ENCODE measurements at places on chromosomes 1 and 21. TPM values are rescaled to one million over a fixed set of nuclear protein-coding genes. Genes with fewer than 3 reads are reported as not detected.

DNA sequence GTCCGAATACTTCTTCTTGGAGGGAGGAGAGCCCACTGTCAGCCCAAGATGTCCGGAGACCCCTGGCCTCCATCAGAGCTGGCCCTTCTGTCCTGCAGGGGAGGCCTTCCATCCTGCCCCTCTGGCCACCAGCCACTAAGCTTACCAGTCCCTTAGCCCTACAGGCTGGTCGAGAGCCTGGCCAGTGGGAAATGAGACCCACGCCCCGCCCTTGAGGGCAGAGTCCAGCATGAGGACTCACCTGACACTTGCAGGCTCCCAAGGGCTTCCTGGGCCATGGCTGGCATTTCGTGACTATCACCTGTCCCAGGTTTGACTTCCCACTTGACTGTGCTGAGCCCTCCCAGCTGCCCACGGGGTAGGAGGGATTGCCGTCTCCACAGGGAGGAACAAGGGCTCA, 361.8 kb upstream of the VAMP3 start:
- DNase-seq = peak; percentile 6

DNA sequence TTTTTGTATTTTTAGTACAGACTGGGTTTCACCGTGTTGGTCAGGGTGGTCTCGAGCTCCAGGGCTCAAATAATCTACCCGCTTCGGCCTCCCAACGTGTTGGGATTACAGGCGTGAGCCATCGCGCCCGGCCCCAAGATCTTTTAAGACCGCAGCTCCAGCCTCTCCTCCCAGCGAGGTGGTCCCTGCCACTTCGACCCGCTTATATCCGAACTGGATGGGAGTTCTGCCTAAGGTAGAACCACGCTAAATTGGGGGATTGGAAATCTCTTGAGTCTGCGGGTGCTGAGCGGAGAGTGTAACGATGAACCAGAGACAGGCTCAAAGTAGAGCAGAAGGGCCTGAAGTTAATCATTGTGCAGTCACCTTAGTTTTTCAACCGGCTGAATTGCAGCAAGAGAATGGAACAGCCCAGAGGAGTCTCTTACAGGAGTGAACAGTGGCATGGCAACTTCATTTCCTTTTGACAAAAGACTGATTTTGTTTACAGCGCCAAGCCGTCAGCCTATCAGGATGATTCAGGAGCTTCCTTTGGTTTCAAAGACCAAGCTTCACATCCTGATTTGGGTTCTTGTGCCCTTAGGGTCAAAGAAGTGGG, 726 bp upstream of the CYB5R1 start:
- peak; percentile 23 for DNase-seq

DNA sequence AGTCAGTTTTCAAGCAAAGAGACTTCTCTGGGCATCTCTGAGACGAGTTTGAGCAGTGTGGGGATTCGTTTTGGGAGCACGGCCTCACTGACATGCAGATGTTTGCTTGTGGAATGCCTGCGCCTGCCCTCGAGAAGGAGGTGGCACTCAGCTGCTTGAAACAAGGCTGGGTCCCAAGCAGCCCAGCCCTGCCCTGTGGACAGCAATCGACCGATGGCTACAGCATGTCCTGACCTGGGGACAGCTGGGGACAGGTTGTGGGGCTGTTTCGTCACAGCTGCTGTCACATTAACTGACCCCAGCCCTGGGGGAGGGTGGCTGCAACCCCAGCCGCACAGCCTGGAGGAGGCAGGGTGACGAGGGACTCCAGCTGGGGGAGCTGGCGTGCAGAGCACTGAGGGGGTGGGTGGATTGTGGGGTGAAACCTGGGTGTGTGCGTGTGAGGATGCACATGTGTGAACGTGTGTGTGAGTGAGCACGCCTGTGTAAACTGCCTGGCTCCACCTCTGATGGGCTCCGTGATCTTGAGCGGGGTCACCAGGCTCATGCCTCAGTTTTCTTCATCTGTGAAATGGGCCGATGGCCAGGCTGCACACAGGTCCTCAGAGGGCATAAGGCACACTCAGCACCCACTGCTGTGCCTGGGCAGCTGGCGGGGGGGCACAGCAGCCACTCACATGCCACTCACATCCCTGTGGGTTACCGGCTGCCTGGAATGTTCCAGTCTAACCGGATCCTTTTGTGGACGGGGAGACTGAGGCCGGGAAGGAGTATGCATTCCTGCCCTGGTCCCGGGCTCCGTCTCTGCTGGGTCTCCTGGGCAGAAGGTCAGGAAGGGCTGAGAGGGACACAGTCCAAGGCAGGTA, 49.3 kb downstream of the COL18A1 start:
- no peak for DNase-seq

- no peak for DNase-seq
These were observed 67.0 kb downstream of the PLEKHA6 start for GRCh38 chr1:204292740-204293139.

- DNase-seq = no peak
These were observed 24.9 kb downstream of the VANGL1 start for GRCh38 chr1:115666702-115667101.

Gene RNU1-2
- total RNA-seq = 2,369 TPM

DNA sequence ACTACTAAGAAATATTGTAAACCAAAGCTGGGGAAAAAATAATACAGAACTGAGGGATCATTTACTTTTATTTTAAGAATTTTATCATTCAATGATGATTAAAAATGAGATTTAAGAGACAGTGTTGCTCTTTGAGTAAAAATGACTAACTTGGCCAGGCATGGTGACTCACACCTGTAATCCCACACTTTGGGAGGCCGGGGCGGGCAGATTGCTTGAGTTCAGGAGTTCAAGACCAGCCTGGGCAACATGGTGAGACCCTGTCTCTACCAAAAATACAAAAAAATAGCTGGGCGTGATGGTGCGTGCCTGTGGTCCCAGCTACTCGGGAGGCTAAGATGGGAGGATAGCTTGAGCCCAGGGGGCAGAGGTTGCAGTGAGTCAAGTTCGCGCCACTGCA, 21.8 kb upstream of the PLEKHO1 start:
- DNase-seq = no peak

DNA sequence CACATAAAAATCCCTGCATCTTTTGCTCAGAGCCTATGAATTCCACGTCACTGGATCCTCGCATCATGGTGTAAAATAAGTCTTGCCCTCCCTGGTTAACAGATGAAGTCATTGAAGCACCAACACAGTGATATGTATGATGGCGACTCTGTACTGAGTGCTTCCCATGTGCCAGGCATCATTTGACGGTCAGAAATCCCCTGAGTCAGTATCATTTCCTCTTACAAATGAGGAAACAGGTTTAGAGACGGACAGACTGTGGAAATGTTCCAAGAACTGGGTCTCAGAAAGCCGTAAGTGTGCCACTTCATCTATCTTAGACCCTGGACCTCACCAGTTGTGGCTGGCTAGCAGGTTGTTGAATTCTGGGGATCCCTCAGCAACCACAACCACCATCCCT, 5.1 kb upstream of the OLFML2B start:
- no peak for DNase-seq

DNA sequence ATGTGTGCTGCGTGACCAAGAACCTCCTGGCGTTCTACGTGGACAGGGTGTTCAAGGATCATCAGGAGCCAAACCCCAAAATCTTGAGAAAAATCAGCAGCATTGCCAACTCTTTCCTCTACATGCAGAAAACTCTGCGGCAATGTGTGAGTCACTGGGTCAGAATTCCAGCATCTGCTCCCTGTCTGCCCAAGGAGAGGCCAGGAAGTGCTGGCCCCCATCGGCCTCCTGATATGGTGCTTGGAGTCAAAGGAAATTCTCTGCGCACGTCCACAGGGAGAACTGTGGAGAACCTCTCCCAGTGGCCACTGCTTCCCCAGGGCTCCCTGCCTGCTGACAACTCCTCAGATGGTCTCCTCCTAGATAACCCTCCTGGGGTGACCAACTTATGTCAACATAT, 25.6 kb upstream of the IL20 start:
- DNase-seq = no peak

DNA sequence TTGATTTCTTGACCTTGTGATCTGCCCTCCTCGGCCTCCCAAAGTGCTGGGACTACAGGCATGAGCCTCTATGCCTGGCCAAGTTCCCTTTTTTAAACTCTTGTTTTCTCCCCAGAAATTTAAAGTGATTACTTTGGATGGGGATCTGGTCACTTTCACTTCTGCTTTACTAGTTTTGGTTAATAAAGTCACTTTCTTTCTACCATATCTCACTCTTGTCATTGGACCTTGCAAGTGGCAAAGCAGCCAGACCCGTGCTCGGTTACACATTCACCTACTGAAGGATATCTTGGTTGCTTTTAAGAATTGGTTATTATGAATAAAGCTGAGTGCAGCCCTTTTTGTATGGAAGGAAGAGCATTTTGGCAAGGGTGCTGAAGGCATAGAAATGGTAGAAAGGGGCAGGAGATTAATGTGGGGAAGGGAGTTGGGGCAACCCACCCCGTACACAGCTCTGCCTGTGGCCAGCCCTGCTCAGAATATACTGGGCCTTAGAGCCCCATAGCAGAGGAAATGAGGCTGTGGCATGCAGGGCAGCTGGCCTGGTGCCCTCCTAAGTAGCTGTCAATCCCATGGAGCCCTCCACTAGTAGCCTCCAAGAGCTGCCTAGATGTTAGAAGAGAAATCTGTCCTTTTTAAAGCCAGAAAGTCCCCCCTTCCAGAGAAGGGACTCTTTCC, 40.7 kb downstream of the CD2 start:
- no peak for DNase-seq

DNA sequence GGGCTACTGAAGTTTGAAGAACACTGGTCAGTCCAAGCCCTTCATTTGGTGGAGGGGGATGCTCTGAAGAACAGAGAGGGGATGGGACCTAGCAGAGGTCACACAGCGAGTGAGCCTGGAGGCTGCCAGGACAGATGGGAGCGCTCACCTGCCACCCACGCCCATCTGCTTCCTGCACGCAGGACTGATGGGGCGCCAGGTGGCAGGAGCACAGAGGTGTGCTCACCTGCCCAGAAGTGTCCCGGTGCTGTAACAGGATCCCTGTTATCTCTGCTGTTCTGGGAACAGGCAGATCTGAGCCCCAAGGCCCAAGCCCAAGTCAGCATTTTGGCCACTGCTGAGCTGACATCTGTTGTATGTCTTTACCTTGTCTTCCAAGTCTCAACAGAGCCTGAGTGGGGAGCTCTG, 40.5 kb downstream of the EPHB2 start:
- no peak for DNase-seq

GRCh38 chr1:110474444-110474843, 23.5 kb downstream of the PROK1 start:
- DNase-seq = no peak

DNA sequence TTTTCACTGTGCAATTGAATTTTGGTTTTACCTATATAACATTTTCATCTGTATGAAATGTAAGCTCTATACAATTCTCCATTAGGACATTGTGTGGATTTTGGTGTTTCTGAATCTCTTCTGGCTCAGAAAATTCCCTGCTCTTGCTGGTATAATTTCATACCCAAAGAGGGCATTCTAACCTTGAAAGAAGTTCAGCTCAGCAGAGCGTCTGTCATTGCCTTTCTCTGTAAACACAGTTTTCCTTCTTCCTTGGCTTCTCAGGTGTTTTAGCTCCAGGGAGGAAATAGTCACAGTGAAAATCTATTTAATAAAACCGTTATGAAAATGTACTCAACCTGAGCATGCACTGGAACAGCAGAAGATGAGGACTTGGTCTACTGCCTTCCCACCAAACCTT, 16.0 kb downstream of the DISC1 start:
- DNase-seq = no peak

DNA sequence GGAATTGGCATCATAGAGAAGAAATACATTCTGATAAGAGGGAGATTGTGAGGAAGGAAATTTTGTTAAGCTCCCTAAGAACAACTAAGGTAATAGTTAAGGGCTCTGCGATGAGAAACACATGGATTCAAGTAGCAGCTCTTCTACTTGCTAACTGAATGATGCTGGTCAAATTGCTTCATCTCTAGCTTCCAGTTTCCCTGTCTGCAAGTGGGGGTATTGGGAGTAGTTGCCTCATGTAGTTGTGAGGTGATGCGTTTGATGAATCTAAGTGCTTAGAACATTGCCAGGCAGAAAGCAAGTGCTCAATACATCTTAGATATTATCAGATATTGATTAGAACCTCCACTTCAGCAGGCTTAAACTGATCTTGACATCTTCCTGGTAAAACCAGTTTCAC, 84.8 kb downstream of the CD58 start:
- no peak for DNase-seq

DNA sequence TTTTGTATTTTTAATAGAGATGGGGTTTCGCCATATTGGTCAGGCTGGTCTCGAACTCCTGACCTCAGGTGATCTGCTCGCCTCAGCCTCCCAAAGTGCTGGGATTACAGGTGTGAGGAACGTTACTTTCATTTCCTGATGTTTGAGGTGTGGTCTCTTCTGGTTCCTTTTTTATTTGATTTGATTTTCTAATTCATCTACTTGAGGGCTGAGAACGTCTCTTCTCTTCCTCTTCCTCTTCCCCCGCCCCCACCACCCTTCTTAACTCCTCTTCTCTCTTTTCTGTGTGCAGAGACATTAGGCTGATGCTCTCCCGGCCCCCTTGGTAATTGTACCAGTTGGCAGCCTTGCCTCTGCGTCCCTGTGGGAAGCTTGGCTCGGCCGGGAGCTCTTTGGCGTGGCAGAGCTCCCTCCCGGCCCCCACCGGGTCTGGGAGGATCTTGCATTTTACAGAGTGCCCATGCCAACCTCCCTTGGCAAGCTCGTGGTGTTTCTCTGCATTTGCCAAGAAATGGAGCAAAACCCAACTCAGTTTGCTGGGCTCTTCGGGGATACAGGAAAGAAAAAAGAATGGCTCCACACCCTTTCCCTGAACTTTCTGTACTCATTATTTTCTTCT, 19.9 kb downstream of the CRYAA start:
- DNase-seq = no peak

DNA sequence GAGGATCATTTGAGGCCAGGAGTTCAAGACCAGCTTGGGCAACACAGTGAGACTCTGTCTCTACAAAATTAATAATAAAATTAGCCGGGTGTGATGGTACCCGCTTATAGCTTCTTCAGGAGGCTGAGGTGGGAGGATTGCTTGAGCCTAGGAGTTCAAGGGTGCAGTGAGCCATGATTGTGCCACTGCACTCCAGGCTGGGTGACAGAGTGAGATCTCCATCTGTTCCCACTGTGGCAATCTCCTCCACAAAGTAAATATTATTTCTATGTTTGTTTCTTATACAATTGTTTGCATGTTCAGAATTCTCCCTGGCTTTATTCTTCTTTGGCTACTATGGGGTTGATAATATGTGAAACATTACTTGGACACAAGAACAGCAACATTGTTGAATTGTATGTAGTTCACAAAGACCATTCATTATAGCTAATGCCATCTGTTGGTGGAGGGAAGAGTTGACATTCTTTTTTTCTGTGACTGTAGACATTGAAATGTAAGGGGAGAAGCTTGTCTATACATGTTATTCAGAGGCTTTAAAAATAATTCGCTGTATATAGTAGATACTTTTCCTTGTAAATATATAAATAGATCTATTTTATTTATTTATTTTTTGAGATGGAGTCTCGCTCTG, 47.8 kb upstream of the SRSF10 start:
- DNase-seq = no peak

Gene NGF
- total RNA-seq = not detected

Gene PHGDH
- total RNA-seq = 58.7 TPM

Measured in activated T-helper 2 cell treated with anti-CD3 and anti-CD28 coated beads, Interferon-gamma antibody, Interleukin-2, Interleukin-4, amounts not matched to agents 10 μg/mL and 5 μg/mL and 100 μg/mL, durations not matched to agents 14 hours and 24 hours and 36 hours (primary cell).